Naive thymus-derived CD4-positive, alpha-beta T cell (primary cell): ENCODE measurements at places on chromosomes 1 and 21.

DNA sequence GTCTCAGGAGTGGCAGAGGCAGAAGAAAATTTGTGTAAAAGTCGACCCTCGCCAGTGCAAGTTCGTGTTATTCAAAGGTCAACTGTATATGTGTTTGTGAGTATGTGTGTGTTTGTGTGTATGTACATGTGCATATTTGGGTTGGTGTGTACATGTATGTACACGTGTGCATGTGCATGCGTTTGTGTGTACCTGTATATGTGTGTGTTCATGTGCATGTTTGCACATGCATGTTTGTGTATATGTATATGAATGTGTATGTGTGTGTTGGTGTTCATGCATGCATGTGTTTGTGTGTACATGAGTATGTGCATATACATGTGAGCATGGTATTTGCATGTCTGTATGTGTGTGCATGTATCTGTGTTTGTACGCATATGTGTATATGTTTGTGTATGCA lies 21.7 kb upstream of the TENT5C start:
- H3K36me3 ChIP-seq, result no peaks in the 10 kb centered on the region
- no peaks in the 10 kb centered on the region for H3K4me1 ChIP-seq
- no peaks in the 10 kb centered on the region for H3K27me3 ChIP-seq
- H3K27ac ChIP-seq, result no peak overlapping the region
- DNase-seq, result no peak
- H3K4me3 ChIP-seq, result no peak overlapping the region

DNA sequence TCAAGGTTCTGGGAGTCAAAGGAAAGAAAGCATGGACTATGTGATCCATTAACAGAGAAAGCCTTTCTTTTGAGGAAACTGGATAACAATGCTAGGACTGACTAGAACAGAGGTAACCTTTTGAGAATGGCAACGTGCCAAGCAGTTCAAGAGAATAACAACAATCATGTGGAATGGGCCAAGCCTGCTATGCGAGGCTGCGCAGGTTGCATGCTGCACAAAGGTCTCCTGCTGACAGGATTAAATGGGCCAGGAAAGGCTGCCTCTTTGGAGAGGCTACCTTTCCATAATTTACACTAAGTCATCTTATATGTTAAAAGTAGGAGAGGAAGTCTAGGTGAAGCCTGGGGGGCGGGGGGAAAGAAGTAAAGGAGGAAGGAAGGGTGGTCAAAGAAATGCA lies 5.8 kb downstream of the PCNX2 start:
- H3K4me3 ChIP-seq, result no peak overlapping the region
- no peak overlapping the region for H3K27ac ChIP-seq
- peaks cover 5% of the 10 kb centered on the region for H3K4me1 ChIP-seq

- no peak overlapping the region for H3K4me3 ChIP-seq
- no peaks in the 10 kb centered on the region for H3K27me3 ChIP-seq
- DNase-seq, result no peak
- no peak overlapping the region for H3K27ac ChIP-seq
- no peaks in the 10 kb centered on the region for H3K4me1 ChIP-seq
Measured at GRCh38 chr1:231027971-231028370, 12.1 kb downstream of the FAM89A start.

- peaks cover 13% of the 10 kb centered on the region for H3K36me3 ChIP-seq
- H3K27me3 ChIP-seq, result no peaks in the 10 kb centered on the region
- H3K4me1 ChIP-seq, result no peaks in the 10 kb centered on the region
- H3K4me3 ChIP-seq, result no peak overlapping the region
- no peak for DNase-seq
Measured at GRCh38 chr1:31335007-31335406, 37.9 kb downstream of the FABP3 start.

GRCh38 chr1:10625076-10625475 lies 150.3 kb downstream of the PEX14 start:
- no peaks in the 10 kb centered on the region for H3K4me1 ChIP-seq
- no peak overlapping the region for H3K4me3 ChIP-seq
- no peak for DNase-seq
- H3K36me3 ChIP-seq, result no peaks in the 10 kb centered on the region
- H3K27me3 ChIP-seq, result no peaks in the 10 kb centered on the region

- H3K27ac ChIP-seq, result no peak overlapping the region
- H3K36me3 ChIP-seq, result no peaks in the 10 kb centered on the region
- H3K4me3 ChIP-seq, result no peak overlapping the region
- no peaks in the 10 kb centered on the region for H3K27me3 ChIP-seq
- no peaks in the 10 kb centered on the region for H3K4me1 ChIP-seq
Measured at GRCh38 chr1:208556461-208556860, 312.3 kb upstream of the PLXNA2 start.

DNA sequence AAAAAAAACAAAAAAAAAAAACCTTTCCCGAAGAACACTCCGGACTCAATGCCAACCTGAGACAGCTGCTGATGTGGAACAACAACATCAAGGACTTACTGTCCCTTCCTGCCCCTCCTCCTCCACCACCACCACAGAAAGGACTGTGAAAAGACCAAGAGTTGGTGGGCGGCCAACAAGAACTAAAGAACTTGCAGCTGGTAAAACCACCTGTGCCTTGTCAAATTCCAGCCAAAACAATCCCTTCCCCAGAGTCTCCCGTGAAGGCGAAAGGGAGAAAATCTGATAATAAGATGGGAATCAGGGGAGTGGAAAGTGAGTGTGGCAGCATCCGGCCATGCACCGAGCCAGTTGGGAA lies 88.9 kb downstream of the PROX1 start:
- no peaks in the 10 kb centered on the region for H3K4me1 ChIP-seq
- no peak overlapping the region for H3K4me3 ChIP-seq
- H3K27me3 ChIP-seq, result no peaks in the 10 kb centered on the region
- DNase-seq, result no peak
- no peak overlapping the region for H3K27ac ChIP-seq

DNA sequence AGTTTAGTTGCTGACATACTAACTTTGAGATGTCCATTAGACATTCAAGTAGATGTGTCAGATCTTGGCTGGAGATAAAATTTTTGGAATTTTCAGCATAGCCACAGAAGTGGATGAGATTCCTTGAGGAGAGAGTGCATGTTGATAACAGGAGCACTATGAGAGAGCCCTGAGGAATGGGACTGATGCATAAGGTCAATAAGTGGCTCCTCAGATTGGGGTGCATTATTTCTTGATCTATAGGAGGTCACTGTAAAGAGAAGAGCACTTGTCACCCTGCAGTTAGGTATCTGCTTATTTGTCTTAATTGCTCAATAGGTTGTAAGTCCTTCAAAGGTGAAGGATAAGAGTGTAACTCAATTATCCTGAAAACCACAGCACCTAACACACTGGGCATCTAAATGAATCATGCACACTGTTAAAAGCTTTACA lies 52.0 kb upstream of the TACSTD2 start:
- H3K4me1 ChIP-seq, result no peaks in the 10 kb centered on the region
- no peak overlapping the region for H3K27ac ChIP-seq
- no peaks in the 10 kb centered on the region for H3K36me3 ChIP-seq
- H3K27me3 ChIP-seq, result no peaks in the 10 kb centered on the region

DNA sequence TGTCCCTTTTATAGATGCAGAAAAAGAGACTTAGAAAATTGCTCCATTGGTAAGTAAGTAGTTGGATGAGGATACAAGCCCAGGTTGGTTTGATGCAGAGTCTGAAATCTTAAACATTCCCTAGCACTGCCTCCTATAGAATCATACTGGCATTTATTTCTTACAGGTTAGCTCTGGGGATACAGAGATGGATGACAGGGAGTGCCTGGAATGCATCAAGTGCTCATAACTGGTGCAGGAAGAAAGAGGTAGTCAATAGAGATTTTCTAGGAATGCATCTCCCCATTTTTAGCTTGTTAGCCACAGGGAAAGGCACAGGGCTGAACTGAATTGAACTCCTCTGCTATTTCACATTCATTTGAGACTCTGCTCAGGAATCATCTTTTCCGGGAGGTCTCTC lies 269.0 kb upstream of the USP24 start:
- no peak for DNase-seq
- H3K4me3 ChIP-seq, result no peak overlapping the region
- H3K27ac ChIP-seq, result no peak overlapping the region

- no peak overlapping the region for H3K4me3 ChIP-seq
- DNase-seq, result peak; percentile 7
- H3K27ac ChIP-seq, result no peak overlapping the region
Measured at GRCh38 chr1:115717541-115717940, 51.0 kb downstream of the CASQ2 start.

GRCh38 chr1:108079440-108080025 lies 114.6 kb upstream of the VAV3 start:
- peak; percentile 31 for DNase-seq
- no peaks in the 10 kb centered on the region for H3K27me3 ChIP-seq
- H3K27ac ChIP-seq, result peak overlapping the region; percentile 68
- H3K36me3 ChIP-seq, result no peaks in the 10 kb centered on the region
- H3K4me1 ChIP-seq, result peaks cover 75% of the 10 kb centered on the region

DNA sequence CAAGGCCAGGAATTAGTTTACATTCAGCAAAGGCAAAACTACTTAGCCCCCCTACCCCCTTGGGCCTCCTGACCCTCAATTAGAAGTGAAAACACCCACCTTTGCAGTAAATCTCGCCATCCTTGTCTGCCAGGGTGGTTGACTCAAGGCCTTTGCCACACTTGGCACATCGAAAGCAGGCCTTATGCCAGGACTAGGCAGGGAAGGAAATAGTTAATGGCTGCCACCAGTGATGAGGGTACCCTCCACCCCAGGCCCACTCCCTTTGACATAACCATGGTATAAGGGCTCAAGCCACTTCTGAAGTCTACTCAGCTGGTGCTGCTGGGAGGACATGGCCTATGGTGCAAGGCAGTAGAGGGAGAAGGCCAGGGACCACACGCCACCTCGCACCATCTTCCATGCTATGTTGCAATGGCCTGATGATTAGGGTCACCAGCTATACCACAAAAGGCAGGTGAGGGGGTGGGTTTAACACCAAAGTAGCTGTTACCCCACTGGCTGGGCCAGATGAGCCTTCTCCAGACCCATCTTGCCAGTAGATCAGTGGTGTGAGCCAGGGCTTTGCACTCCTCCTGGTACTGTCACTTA lies 16.3 kb upstream of the PHLDA3 start:
- H3K36me3 ChIP-seq, result no peaks in the 10 kb centered on the region
- no peaks in the 10 kb centered on the region for H3K27me3 ChIP-seq
- DNase-seq, result no peak
- no peak overlapping the region for H3K4me3 ChIP-seq
- H3K4me1 ChIP-seq, result peaks cover 19% of the 10 kb centered on the region

DNA sequence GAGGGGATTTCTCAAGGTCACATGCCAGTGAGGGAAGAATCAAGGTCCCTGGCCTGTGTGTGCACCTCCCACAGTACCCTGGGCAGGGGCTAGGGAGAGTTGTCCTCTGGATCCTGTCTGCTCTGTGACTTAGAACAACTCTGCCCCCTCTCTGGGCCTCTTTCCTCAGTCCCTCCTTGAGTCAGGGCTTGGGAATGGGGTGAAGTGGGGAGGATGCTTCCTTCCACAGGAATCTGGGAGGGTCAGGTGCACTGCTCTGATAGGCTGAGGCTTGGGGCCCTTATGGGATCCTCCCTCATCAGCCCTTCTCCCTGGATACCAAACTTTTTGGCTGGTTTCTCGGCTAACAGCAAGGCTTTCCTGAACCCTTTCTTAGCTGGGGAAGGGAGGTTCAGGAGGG lies 2.5 kb downstream of the TRNP1 start:
- DNase-seq, result no peak
- no peak overlapping the region for H3K27ac ChIP-seq
- H3K36me3 ChIP-seq, result no peaks in the 10 kb centered on the region
- H3K4me1 ChIP-seq, result peaks cover 5% of the 10 kb centered on the region
- H3K27me3 ChIP-seq, result peaks cover 18% of the 10 kb centered on the region

GRCh38 chr21:35386491-35387079 lies 337.5 kb upstream of the RUNX1 start:
- H3K36me3 ChIP-seq, result no peaks in the 10 kb centered on the region
- H3K4me1 ChIP-seq, result no peaks in the 10 kb centered on the region
- no peak overlapping the region for H3K27ac ChIP-seq
- no peaks in the 10 kb centered on the region for H3K27me3 ChIP-seq
- no peak overlapping the region for H3K4me3 ChIP-seq

- H3K4me1 ChIP-seq, result no peaks in the 10 kb centered on the region
- H3K4me3 ChIP-seq, result no peak overlapping the region
- no peak overlapping the region for H3K27ac ChIP-seq
- no peak for DNase-seq
Measured at GRCh38 chr1:238001818-238002217, 111.1 kb upstream of the ZP4 start.

GRCh38 chr1:91752324-91752723 lies 133.6 kb downstream of the TGFBR3 start:
- H3K4me1 ChIP-seq, result peaks cover 22% of the 10 kb centered on the region
- no peak for DNase-seq
- H3K36me3 ChIP-seq, result no peaks in the 10 kb centered on the region
- no peak overlapping the region for H3K4me3 ChIP-seq
- no peak overlapping the region for H3K27ac ChIP-seq

DNA sequence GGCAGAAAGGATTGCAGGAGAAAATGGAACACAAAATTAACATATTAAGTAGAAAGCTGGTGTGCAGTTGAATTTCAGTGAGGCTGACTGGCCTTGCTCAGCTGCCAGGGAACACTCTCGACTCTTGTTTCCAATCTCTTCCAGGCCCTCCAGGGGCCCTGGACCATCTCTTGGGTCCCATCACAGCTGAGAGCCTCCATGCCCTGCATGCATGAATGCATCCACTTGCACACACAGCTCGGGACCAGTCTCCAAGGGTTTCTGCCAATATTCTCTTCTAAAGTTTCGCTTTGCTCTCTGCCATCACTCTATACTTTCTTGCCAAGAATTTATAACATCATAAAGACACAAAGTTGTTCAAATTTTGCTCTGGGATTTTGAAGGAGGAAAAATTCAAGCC lies 200.3 kb downstream of the DSCAM start:
- DNase-seq, result no peak
- H3K36me3 ChIP-seq, result no peaks in the 10 kb centered on the region
- no peaks in the 10 kb centered on the region for H3K4me1 ChIP-seq
- H3K4me3 ChIP-seq, result no peak overlapping the region
- H3K27ac ChIP-seq, result no peak overlapping the region

DNA sequence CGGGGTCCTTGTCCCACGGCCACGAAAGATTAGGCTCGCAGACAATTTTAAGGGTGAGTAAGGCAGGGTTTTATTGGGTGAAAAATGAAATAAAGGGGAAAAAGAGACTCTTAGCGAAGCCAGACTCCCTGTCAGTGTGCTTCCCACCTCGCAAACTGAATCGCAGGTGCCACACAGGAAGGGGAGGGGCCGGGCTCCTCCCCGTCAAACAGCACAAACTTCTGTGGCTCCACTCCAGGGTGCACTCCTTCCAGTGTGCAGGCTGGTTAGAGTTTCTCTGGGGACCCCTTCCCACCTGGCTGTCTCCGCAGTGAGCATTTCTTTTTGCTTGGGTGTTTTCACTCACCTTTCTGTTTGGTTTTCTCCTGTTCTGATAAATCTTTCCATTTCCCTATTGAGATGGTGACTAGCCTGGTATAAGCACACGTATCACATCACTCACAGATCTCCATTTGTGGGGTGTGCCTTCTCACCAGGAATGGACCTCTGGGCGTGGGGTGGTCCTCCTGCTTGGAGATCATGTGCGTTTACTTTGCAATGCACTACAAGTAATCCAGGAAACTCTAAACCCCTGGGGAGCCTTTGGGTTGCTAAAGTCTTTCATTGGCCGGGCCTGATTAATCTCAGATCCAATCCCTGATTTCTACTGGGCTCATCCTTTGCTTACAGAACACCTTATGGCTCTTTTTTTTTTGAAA lies 37.6 kb upstream of the GALNT2 start:
- H3K4me3 ChIP-seq, result no peak overlapping the region
- peak; percentile 17 for DNase-seq
- no peaks in the 10 kb centered on the region for H3K27me3 ChIP-seq
- no peak overlapping the region for H3K27ac ChIP-seq

- no peak overlapping the region for H3K4me3 ChIP-seq
- no peak for DNase-seq
- H3K4me1 ChIP-seq, result no peaks in the 10 kb centered on the region
- no peaks in the 10 kb centered on the region for H3K36me3 ChIP-seq
- no peaks in the 10 kb centered on the region for H3K27me3 ChIP-seq
Measured at GRCh38 chr1:152623203-152623844, 421 bp upstream of the LCE3A start.
